ENCODE measurements at places on chromosomes 16 and 17.

DNA sequence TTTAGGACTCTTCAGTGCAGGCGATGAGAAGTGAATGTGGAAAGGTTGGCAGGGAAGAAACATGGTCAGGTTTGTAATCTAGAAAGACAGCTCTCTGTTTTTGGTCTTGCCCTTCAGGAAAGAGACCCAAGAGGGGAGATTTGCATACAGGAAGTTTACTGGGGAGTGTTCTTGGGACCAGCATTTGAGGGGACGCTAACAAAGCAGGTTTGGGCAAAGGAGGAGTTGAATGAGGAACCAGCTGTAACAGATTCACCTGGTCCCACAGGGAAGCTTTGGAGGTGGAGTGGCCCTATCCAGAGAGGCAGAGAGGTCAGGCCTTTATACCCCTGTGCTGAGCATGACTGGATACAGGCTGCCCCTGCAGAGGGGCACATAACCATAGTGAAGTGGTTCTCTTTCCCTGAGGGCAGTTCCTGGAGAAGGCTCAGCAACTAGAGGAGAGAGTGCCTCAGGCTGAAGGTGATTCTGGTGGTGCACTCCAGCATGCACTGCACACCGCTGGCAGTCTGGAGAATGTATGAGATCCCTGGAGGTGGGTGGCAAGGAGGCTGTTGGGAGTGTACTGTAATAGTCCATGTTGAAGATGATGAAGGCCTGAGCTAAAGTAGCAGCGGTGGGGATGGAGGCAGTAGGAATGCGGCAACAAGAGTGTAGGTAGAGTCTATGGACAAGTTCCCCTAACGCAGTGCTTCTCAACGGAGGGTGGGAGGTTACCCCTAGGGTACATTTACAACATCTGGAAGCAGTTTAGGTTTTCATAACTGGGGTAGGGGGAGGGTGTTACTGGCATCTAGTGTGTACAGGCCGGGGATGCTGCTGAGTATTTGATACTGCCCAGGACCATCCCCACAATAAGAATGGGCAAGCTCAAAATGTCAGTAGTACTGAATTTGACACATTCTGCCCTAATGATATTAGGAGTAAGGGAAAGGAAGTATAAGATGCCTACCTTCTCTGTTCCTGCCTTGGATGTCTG, 37.2 kb downstream of the MAP2K6 start:
- DNase-seq = no peak

DNA sequence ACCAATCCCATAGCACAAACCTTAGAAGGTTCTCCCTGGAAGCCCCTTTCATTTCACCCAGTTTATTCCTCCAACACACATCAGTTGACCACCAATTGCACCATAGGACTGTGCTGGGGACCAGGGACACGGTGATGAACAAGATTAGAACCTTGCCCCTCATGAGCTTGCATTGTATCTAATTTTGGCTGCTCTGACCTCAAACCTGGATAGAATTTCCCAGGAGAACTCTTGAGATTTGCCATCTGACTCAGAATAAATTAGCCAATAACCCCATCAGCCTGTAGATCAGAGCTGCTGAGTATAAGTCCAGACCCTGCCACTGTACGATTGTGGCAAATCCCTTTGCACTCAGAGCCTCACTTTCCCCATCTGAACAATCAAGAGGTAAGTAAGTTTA, 52.1 kb downstream of the CDH11 start:
- no peak for DNase-seq

- no peak for DNase-seq
These were observed 65.0 kb downstream of the NCOR1 start for GRCh38 chr17:16150251-16150856.

DNA sequence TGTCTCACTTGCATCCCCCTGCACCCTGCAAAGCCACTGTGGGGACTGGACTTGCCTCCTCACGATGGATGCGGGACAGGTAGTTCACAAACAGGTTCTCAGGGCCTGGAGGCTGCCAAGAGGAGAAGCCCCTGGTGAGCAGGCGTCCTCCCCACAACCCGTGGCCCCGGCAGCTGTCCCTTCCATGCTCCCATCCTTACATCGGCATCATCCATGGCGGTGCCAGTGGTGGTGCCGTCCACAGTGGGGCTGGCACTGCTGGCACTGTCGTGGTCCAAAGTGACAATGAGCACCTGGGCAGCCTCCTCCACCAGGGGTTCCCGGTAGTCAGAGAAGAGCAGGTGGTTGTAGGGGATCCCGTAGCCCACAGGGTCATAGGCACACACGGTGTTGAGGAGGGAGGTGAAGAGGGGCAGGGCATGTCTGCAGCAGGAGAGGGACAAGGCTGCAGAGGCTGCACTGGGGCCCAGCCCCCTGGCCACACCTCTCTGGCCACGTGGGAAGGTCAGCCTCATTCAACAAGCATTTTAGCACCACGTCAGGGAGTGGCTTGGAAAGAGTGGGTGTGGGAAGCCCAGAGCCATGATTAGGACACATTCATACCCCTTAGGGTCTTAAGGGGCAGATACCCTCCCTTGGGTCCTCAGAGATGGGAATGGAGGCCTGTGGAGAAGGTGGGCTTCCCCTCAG, 12.6 kb downstream of the HID1 start:
- DNase-seq = no peak

- no peak for DNase-seq
These were observed 16.0 kb downstream of the MMP15 start for GRCh38 chr16:58041628-58041955.

- no peak for DNase-seq
These were observed 34.9 kb downstream of the ARHGAP27 start for GRCh38 chr17:45397796-45398195.

DNA sequence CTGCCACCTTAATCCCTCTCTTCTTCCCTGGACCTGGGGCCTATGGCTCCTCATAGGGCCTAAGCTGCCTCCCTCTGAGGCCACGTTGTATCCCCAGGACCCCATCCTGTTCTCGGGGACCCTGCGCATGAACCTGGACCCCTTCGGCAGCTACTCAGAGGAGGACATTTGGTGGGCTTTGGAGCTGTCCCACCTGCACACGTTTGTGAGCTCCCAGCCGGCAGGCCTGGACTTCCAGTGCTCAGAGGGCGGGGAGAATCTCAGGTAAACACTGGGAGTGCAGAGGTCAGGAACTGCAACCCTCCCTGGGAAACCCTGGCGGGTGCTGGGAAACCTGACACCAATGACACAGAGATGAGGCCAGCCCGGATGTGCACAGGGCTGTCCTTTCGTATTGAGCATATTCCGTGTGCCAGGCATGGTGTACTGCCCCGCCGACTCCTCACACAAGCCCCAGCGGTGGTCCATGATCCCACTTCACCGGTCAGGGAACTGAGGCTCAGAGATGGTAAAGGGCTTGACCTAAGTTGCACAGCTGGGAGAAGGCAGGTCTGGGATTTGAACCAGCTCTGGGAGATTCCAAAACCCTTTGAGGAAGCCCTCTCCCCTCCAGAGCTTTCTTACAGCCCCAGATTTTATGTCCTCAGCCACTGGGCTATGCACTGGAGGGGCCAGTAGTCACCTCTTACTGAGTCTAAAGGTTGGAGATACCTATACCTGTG, 22.9 kb downstream of the ANKRD40 start:
- no peak for DNase-seq

GRCh38 chr17:60352569-60352968, 39.4 kb downstream of the USP32 start:
- no peak for DNase-seq

- DNase-seq = no peak
These were observed 10.6 kb downstream of the RPTOR start for GRCh38 chr17:80555266-80555665.

- no peak for DNase-seq
These were observed 16.5 kb downstream of the RNF157 start for GRCh38 chr17:76223802-76224201.

- DNase-seq = no peak
These were observed 42.9 kb upstream of the IRF8 start for GRCh38 chr16:85856079-85856478.

- no peak for DNase-seq
These were observed 12.3 kb upstream of the SPAG9 start for GRCh38 chr17:51132964-51133319.

GRCh38 chr17:66981983-66982508, 17.5 kb downstream of the CACNG4 start:
- no peak for DNase-seq

DNA sequence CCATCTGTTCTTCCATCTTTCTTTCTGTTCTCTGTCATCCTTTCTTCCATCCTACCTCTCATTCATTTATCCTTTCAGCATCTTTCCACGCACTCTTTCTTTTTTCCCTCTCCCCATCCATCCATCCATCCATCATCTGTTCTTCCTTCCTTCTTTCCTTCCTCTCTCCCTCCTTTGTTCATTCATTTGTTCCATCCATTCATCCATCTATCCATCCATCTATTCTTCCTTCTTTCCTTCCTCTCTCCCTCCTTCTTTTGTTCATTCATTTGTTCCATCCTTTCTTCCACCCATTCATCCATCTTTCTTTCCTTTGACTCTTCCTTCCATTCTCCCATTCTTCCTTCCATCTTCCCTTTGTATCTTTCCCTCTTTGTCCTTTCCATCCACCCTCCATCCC, 39.2 kb downstream of the ARHGAP23 start:
- DNase-seq = no peak

DNA sequence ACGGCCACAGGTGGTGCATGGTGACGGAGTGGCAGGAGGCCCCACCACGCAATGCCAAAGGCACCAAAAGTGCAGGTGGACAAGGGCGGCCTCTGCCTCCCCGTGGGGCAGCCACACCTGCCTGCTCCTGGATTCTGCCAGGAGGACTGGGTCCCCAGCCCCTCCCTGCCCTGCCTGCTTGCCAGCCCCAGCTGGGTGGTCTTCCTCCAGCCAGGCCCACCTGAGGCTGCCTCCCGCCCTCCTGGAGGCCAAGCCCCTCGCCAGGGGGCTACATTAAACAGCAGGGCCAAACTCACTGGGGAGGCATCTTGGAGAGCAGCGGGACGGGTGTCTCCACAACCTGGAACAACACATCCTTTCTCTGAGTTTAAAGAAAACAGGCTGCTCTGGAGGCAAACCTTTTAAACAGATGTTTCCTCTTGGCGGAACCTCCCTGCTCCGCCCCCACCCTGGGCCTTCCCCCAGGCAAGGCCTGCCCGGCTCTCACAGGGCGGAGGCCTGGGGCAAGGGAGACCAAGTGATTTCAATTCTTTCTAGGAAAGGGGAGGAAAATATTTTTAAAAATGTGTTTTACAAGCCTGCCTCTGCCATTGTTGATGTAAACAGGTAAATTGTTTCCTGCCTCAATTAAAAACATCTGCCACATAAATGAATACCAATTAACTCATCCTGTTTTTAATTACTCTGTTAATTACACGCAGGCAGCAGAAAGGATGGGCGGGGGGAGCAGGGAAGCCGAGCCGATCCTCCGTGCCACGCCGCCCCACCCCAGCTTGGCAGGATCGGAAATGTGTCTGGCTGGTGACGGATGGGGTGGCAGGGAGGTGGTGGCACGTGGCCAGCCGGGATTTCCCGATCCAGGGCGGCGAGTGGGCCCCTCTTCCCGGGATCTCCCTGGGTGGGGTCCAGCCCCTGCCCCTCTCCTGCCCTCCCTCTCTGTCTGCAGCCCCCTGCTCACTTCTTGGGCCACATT, 54.4 kb upstream of the PABPN1L start:
- no peak for DNase-seq

- DNase-seq = no peak
These were observed 9.3 kb upstream of the MAF start for GRCh38 chr16:79609861-79610260.

DNA sequence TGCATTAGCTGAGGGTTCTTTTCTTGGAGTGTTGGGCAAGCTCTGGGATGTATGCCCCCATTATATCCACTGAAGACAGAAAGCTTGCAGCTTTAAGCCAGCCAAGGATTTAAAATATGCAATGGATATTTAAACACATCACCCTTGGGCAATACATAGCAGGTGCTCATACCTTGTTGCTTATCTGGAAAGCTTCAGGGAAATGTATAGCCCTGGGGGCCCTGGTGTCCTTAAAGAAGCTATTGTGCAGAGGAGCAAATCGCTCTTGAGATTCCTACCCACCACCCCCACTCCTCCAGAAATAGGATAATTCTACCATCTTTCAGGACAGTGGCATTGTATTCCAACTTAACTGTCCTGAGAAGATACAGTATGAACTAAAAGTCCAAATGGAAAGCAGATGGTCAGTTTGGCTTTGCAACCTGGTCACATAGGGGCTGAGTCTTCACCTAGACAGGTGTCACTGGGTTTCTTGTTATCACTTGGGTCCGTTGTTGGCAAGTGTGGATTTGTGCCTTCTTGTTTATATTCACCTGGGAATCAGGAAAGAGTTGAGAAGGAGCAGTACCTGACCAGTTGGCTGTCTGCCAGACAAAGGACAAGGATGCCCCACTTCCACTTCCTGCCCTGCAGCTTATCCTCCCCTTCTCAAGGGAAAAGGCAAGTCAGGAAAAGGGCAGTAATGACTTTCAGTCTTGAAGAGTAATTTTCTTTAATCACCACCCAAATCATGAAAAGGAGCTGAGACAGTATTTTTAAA, 3.4 kb downstream of the ANKRD40CL start:
- no peak for DNase-seq

DNA sequence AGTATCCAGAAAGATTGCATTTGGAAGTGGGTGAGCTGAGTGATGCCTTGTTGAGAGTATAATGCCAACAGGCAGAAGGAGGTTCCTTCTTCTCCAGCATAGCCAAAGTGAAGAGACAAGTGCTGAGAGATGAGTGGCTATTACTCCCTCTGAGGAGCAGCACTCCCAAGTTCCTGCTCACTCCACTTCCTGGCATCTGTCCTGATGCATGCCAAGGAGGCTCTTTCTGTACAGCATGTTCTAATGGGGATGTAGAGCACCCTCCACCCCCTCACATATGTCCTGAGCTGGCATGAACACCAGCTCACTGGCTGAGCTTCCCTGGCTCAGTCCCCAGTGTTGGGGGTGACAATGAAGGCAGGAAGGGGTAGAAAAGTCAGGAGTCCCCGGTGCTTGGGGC, 44.2 kb upstream of the DNAH9 start:
- no peak for DNase-seq

DNA sequence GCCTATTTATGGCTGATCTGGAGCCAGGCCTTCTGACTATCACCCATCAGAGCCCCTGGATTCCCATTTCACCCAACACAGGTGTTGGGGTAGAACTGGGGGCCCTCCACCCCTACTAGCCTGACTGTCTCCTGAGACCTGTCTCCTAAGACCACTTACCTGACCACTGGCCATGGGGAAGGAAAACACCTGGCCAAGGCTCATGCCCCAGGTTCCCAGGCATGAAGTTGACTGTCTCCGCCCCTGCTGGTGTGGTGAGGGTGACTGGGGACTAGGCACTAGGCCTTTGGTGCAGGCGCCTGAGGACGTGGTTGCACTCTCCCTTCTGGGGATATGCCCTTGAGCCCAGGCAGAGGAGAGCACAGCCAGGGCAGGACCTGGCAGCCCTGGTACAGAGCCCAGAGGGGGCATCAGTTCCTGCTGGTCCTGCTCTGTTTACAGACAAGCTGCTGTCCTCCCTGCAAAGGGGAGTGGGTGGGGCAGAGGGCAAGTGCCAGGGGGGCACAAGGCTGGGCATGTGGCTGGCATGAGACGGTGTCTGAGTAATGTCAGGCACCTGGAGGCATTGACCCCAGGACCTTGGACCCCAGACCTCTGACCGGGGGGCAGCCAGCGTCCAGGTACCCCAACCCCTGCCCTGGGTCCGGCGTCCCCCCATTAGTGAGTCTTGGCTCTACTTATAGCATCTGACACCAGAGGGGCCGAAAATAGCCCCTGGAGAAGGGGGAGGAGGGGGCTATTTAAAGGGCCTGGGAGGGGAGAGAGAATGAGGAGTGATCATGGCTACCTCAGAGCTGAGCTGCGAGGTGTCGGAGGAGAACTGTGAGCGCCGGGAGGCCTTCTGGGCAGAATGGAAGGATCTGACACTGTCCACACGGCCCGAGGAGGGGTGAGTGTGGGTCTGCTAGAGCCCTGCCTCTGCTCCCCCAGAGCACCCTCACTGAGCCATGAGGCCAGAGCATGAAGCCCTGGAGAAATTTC, at the start of gene TCAP:
Gene TCAP (plus strand): TSS at position 769 of the 981 bp plus-strand sequence. CDS start 11 bp downstream, at position 780.
- DNase-seq = no peak

GRCh38 chr17:55749985-55750384, 866 bp upstream of the PCTP start:
- DNase-seq = no peak
